ENCODE measurements at places on chromosomes 12 and 14.
A peak's percentile ranks its signal among the peaks of the same experiment; 100 is the strongest.

DNA sequence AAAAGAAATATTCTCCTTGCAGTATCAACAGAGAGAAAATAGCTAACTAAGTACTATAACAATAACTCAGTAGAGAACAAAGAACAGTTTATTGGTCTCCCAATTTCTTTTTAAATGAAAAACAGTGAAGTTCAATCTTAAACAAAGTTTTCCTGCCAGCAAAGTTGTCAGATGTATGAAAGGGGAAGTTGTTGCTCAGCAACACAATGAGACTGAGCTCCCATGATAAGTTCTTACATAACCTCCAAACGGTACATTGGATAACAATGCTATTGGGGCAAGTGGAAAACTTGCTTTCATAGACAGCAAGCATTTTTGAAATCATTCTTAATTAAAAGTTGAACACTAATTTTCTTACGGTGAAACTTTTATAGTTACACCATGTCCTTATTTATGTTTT lies 94.9 kb downstream of the ALG10B start:
- no peak for DNase-seq

DNA sequence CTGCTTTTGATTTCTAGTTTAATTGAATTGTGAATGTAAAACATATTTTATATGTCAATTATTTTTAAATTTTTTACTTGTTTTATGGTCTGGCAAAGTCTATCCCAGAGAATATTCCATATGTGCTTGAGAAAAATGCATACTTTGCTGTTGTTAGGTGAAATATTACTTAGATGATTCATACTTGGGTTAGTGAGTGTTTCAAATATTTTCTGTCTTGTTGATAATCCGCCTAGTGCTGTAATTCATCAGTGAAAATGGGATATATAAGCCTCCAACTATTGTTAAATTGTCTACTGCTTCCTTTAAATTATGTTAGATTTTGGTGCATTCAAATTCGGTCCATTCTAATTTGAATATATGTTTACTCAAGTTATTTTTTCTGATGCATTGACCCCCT lies 395.5 kb downstream of the LRFN5 start:
- DNase-seq: no peak

- no peak for DNase-seq
Measured at GRCh38 chr12:95694136-95694535, 96.4 kb downstream of the NTN4 start.

- DNase-seq: no peak
Measured at GRCh38 chr14:57071639-57072038, 197.1 kb downstream of the EXOC5 start.

- DNase-seq: no peak
Measured at GRCh38 chr14:94458558-94459205, 6.1 kb upstream of the SERPINA11 start.

GRCh38 chr12:12722435-12723148 lies 5.4 kb downstream of the CDKN1B start:
- DNase-seq: no peak

DNA sequence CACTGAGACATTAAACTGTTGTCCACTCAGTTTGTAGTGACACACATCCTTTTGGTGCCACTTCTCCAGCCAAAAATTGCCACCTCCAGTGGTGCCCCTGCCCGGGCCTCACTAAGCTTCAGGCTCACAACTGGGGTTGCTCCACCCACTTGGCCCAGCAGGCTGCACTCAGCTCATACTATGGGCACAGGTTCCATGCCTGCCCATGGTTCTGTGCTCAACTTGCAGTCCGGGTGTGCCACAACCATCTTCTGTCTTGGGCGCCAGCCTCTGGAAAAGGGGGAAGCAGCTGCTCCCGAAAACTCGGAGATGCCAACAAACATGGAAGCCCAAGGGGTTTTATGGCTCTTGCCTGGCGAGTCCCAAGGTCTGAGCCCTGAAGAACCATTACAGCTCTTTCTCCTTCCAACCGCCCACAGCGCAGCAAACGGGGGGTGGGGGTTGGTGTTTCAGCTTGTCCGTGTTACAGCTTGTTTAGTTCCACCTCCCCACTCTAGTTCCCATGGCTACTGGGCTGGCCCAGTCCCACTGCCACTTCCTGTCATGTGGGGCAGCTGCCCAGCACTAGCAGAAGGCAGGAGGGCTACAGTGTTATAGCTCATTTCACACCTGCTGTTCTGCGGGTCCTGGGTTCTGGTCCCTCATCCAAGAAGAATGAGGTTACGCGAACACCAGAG lies 998.3 kb downstream of the SLC16A7 start:
- no peak for DNase-seq

- DNase-seq: no peak
Measured at GRCh38 chr12:76765598-76765997, 1.7 kb downstream of the ZDHHC17 start.

DNA sequence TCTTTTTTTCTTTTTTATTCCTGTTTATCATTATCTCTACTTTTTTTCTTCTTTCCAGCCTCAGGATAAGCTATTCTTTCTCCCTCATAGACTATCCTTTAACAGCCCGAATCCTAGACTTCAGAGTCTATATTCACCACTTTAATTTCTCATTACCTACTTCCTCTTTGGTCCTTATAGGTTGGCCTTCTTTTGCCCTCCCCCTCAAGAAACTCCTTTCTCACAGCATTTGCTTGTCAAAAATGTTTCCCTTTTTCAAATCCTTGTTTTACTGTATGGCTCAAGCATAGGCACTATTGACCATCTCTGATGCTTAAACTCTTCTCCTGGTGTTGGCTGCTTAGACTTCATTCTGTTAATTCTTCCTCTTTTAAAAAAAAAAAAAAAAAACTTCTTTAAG lies 52.5 kb downstream of the KIAA0586 start:
- no peak for DNase-seq

- DNase-seq: no peak
Measured at GRCh38 chr12:103936679-103937078, 6.5 kb downstream of the HSP90B1 start.

- DNase-seq: no peak
Measured at GRCh38 chr14:95527387-95528002, 7.4 kb upstream of the GLRX5 start.

GRCh38 chr12:122858591-122859302 lies 23.5 kb downstream of the HIP1R start:
- DNase-seq: no peak

DNA sequence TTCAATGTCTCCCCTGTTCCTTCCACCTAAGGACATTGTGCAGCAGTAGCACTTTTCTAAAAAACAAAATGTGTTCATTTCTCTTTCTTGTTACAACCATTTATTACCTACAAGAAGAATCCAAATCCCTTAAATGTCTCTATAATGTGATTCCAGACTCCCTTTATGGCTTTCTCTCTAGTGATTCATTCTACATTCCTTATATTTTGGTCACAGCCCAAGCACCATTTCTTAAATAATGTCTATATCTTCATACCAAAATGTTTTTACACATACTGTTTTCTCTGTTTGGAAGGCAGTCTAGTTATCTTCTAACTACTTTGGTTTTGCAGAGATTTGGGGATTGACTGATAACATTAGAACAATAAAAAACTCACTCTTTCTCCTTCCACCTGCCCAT lies 1037.3 kb upstream of the FLRT2 start:
- no peak for DNase-seq

GRCh38 chr14:73008501-73008900 lies 18.4 kb downstream of the ZFYVE1 start:
- no peak for DNase-seq

DNA sequence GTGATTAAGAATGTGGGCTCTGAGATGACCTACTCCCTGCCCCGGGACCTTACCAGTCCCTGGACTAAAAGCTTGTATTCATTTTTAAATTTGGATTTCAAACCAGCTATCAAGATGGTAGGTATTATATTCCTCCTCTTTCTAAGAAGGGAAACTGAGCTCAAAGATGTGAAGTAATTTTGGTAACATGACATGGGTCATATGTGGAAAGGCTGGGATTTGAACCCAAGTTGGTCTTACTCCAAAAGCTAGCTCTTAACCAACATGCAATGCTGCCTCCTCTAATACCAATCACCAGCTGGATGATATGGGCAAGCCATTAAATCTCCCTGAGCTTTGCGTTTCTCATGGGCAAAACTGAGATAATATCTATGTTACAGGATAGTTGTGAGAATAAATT lies 166.4 kb upstream of the SLC38A2 start:
- no peak for DNase-seq

DNA sequence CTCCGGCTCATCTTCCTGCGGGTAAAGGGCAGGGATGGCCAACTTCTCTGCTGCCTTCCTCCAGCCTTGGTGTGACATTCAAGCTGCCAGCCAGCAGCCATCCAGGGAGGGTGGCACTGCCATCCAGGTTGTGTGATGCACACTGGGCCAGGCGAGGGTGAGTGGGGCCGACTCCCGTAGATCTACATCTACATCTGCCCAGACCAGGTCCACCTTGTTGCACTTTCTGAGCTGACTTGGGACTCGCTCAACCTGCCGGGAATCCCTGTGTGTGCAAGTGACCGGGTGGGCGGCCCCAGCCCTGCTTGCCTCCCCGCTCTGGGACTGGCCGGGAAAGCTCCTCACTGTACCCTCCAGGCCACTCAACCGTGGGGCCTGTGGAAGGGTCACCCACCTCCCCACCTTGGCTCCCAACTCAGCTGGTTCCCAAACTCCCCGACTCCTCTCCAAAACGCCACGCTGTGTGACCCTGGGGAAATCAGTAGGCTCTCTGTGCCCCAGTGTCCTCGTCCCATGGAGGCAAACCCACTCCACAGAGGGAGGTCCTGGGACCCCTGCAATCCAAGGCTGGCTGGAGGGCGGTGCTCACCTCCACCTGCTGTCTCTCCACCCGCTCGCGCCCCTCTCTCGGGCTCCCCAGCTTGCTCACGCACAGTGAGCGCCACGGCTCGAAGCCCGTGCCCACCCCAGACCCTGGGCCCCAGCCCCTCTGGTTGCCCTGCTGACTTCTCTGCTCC lies 14.7 kb downstream of the JAG2 start:
- DNase-seq: no peak

GRCh38 chr14:65373671-65374039 lies 38.9 kb upstream of the FUT8 start:
- DNase-seq: no peak

GRCh38 chr12:30928356-30929244 lies 2.1 kb downstream of the TSPAN11 start:
- no peak for DNase-seq

- DNase-seq: no peak
Measured at GRCh38 chr12:46456356-46457334, 84.1 kb upstream of the SLC38A2 start.

GRCh38 chr14:68911594-68912227 lies 67.4 kb downstream of the ACTN1 start:
- peak; percentile 80 for DNase-seq

DNA sequence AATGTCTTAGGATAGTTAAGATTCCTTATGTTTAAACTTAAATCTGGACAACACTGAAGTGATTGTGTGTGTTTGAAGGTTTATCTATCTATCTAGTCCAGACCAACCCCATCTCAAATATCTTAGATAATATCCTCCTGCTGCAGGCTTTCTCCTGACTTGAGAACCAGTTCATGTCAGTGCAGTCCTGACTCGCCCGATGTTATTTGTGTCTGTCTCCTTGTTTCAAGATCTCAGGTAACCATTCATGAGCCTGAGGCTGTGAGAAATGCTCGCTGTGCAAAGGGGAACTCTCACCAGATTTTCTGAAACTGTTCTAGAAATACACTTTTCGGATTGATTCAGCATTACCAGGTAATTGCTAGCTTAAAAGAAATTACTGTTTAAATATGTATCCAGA lies 356.2 kb downstream of the SNAPC1 start:
- no peak for DNase-seq

DNA sequence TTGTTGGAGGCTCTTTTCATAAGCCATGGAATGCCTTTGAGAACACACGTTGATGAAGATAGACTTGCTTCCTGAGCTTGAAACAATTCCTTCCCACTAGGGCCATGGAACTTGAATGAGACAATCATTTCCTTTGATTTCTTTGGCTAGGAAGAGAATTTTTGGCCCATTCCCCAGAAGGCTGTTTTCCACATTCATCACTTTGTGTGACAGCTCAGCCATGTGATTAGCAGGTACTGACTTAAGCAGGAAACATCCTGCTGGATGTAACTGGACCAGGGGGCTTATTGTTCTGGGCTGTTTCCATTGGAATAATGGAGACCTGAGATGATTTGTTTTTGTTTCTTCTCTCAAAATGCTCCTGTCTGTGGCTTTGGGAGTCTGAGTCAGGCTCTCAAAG lies 469.8 kb upstream of the SEL1L start:
- DNase-seq: no peak

DNA sequence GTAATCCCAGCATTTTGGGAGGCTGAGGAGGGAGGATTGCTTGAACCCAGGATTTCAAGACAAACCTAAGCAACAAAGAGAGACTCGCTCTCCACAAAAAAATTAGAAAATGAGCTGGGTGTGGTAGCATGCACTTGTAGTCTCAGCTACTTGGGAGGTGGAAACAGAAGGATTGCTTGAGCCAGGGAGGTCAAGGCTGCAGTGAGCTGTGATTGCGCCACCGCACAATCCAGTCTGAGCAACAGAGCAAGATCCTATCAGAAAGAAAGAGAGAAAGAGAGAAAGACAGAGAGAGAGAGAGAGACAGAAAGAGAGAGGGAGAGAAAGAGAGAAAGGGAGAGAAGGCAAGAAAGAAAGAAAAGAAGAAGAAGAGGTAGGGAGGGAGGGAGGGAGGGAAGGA lies 37.0 kb downstream of the TDG start:
- no peak for DNase-seq

- no peak for DNase-seq
Measured at GRCh38 chr12:100403446-100403845, 46.6 kb downstream of the SLC17A8 start.

GRCh38 chr14:103151270-103151945 lies 28.1 kb downstream of the TNFAIP2 start:
- DNase-seq: no peak

- DNase-seq: no peak
Measured at GRCh38 chr14:59032826-59033225, 155.6 kb upstream of the DAAM1 start.

DNA sequence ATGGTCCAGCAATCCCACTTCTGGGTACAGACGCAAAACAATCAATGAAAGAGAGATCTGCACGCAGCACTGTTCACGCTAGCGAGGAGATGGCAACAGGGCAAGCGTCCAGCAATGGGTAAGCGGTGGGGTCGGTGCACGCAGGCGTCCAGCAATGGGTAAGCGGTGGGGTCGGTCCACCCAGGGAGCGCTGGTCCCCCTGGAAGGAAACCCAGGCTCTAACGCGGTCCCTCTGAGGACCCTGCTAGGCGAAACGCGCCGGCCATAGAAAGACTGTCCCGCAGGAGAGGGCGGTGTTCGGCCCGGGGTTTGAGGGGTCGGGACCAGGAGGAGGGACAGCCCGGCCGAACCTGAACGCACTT lies 618 bp upstream of the PGAM5 start:
- peak; percentile 25 for DNase-seq

DNA sequence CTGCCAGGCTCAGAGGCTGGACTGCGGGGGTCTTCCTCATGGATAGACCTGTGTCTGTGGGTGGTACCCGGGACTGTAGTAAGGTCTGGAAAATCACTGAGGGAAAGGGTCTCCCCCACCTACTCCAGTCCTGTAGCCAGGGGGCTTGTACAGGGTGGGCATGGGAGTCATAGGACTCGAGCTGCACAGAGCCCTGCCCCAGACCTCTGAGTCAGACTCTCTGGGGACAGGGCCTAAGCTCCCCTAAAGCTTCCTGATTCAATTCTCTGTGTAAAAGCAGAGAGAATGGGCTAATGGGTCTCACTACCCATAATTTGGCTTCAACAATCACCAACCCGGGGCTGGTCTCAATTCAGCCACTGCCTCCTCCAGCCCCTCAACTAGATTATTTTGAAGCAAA lies 27.0 kb downstream of the LRTM2 start:
- no peak for DNase-seq

GRCh38 chr12:27732281-27732680 lies 21.6 kb downstream of the MRPS35 start:
- no peak for DNase-seq

Data from stimulated activated naive CD8-positive, alpha-beta T cell treated with anti-CD3 and anti-CD28 coated beads, Interleukin-15, amount 100 ng/mL, for 72 hours (primary cell).